ENCODE measurements at places on chromosomes 4 and X. TPM values are rescaled to one million over a fixed set of nuclear protein-coding genes. Genes with fewer than 3 reads are reported as not detected.

The FOXR2 gene
- total RNA-seq, result not detected

The PTPN13 gene
- total RNA-seq, result 0.14 TPM

GRCh38 chrX:153395613-153396319 lies 5.4 kb downstream of the PNMA6E start:
- no peak for DNase-seq
- H3K36me3 ChIP-seq, result no peaks in the 10 kb centered on the region
- no peaks in the 10 kb centered on the region for H3K27me3 ChIP-seq
- no peak overlapping the region for H3K4me3 ChIP-seq

DNA sequence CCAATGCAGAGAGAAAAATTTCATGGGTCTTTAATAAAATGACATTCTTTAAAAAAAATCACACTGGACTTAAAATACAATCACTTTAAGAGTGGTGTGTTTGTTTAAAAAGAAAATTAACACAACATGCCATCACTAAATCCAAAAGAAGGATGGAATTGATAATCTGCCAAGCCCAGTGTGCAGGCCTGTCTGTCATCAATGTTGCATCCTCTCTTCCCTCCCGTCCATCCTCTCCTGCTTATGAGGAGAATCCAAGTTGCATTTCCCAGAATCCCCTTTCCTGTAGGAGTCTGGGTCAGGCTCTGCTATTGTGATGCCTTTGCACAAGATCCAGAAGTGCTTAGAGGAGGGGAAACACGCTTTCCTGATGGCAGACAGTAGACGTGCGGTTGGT lies 169.4 kb downstream of the MID1 start:
- DNase-seq, result no peak
- H3K27me3 ChIP-seq, result no peaks in the 10 kb centered on the region
- no peaks in the 10 kb centered on the region for H3K36me3 ChIP-seq
